ENCODE measurements at places on chromosomes 3 and 15. TPM values are rescaled to one million over a fixed set of nuclear protein-coding genes. Genes with fewer than 3 reads are reported as not detected.
A peak's percentile ranks its signal among the peaks of the same experiment; 100 is the strongest.

DNA sequence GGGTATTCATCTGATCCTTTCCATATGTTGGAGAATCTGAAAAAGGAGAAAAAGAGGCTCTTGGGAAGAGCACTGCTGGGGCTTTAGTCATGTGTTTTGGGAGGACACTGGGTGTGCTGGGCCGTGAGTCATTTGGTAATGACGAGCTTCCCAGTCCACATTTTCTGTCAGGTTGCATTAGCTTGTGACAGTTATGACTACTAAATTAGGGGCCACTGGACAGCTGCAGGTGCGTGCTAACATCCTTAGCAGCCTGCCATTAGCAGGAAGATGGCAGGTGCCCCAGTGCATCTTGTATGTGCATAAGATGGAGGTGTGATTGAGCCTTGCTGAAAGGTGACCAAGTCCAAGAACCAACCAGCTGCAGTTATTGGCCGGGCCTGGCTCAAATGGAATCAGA lies 242.4 kb downstream of the RYR3 start:
- no peaks in the 10 kb centered on the region for H3K4me1 ChIP-seq
- no peak overlapping the region for H3K27ac ChIP-seq
- no peaks in the 10 kb centered on the region for H3K36me3 ChIP-seq
- no peak for DNase-seq
- no peaks in the 10 kb centered on the region for H3K27me3 ChIP-seq

- H3K36me3 ChIP-seq = no peaks in the 10 kb centered on the region
- no peak overlapping the region for H3K27ac ChIP-seq
- no peaks in the 10 kb centered on the region for H3K4me1 ChIP-seq
- DNase-seq = no peak
- no peak overlapping the region for H3K4me3 ChIP-seq
- H3K27me3 ChIP-seq = no peaks in the 10 kb centered on the region
Observed at GRCh38 chr3:158683230-158683962, 10.9 kb upstream of the LXN start.

DNA sequence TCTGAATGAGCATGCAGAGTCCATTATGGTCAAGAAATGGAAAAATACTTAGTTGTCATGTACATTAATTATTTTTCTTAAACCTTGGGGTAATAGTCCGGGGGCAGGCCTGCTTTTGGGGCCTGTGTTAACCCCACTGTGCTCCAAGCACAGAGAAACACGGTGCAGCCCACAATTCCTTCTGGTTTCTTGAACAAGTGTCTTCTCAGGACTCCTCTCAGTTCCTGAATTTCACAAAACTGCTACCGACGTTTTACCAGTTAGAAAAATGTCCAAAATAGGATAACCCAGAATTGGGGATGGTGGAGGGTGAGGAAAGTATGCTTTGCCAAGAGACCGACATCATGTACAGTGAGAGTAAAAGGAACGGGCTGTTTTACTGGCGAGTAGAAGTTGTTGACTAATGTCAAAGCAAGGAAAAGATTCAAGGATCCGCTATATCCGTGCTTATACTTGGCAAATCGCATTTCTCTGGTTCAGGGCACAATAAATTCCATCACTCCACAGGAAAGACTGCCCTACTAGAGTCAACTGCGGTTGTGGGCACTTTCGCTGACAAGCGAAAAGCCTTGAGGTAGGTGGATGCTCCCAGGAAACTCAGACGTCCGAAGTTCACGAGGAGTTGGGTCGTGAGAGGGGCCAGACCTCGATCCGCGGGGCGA lies 495 bp upstream of the NXPE3 start:
- H3K27me3 ChIP-seq = no peaks in the 10 kb centered on the region
- peak overlapping the region; percentile 89 for H3K4me3 ChIP-seq
- peak overlapping the region; percentile 84 for H3K27ac ChIP-seq
- H3K4me1 ChIP-seq = no peaks in the 10 kb centered on the region
- no peak for DNase-seq
- H3K36me3 ChIP-seq = no peaks in the 10 kb centered on the region

DNA sequence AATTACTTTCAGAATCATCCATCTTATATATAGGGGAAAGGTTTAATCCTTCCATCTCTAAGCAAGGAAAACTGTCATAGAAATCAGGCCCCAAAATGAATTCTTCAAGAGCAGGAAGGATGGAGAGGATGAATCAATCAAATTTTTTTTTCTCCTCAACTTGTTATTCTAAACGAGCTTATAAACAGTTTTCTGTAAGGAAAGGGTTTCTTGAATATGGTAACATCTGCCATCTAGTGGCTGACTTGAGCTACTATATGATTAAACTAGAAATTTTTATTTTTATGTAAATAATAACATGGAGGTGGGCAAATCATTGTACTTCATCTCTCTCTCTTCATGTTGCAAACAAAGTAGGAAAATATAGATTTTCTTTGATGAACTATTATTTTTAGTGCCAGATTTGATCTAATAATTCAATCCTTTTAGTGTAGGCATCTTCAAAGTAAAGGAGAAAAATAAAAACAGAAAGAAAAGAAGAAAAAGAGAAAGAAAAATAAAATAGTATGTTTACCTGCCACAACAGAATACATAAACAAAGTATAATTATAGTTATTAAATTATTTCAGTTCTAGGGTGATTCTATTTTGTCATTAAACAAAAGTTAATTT lies 146.6 kb downstream of the SERPINI1 start:
- H3K4me1 ChIP-seq = no peaks in the 10 kb centered on the region
- no peak overlapping the region for H3K4me3 ChIP-seq
- no peaks in the 10 kb centered on the region for H3K27me3 ChIP-seq
- no peak overlapping the region for H3K27ac ChIP-seq
- no peaks in the 10 kb centered on the region for H3K36me3 ChIP-seq

- peaks cover 17% of the 10 kb centered on the region for H3K4me1 ChIP-seq
- H3K27me3 ChIP-seq = no peaks in the 10 kb centered on the region
- H3K36me3 ChIP-seq = no peaks in the 10 kb centered on the region
- no peak overlapping the region for H3K4me3 ChIP-seq
- H3K27ac ChIP-seq = peak overlapping the region; percentile 86
Observed at GRCh38 chr3:73719413-73719851, 94.7 kb upstream of the PDZRN3 start.

DNA sequence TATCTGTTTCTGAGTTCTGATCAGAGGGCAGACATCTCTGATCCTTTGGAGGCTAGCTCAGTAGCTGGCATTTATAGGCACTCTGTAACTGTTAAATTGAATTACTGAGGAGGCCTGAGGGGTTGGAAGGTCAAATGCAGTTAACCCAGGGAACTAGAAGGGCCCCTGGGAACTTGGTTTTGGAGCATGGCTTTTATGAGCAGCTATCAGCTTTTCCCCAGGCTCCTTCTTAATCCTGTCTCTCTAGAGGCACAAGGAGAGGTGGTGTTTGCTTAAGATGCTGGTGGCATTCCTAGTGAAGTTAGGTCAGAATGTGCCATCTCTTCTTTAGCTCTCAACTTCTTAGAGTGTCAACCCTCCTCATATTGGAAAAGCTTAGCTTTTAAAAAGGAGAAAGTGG lies 128.9 kb downstream of the LPP start:
- no peaks in the 10 kb centered on the region for H3K27me3 ChIP-seq
- H3K4me1 ChIP-seq = peaks cover 22% of the 10 kb centered on the region
- DNase-seq = no peak
- no peaks in the 10 kb centered on the region for H3K36me3 ChIP-seq
- peak overlapping the region; percentile 71 for H3K27ac ChIP-seq

DNA sequence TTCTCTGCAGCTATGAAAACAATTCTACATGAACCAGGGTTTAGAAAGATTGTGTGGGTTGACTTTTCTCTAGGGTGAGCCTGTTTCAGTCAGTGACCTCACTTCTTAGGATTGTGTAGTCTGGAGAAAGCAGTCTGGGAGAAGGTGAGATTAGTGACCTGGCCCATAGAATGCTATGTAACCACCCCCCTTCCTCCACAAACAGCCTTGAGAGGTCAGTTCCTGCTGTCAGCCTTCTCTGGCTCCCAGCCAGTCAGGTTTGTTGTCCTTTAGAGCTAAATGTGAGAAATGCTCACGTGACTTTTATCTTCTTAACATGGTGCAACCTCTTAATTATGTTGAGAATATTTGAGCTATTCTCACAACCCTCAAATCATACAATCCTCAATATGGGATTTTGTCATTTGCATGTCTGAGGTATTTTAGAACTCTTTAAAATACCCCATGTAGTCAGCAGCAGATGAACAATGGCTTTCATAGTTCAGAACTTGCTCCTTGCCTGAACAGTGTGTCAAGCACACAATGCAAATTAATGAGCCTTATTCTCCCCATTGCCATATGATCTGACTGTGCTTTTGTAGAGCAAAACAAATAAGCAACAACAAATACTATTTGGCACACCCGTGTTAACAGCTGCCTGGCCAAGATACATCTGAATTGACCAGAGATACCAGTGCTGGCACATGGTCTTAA lies 311.6 kb downstream of the CNTN6 start:
- no peak overlapping the region for H3K4me3 ChIP-seq
- no peaks in the 10 kb centered on the region for H3K27me3 ChIP-seq
- no peak for DNase-seq
- no peaks in the 10 kb centered on the region for H3K36me3 ChIP-seq

GRCh38 chr3:55194376-55194775 lies 266.5 kb upstream of the LRTM1 start:
- no peaks in the 10 kb centered on the region for H3K27me3 ChIP-seq
- no peak for DNase-seq
- no peak overlapping the region for H3K4me3 ChIP-seq
- H3K4me1 ChIP-seq = no peaks in the 10 kb centered on the region

GRCh38 chr15:60964527-60964926 lies 264.6 kb downstream of the RORA start:
- no peak for DNase-seq
- no peaks in the 10 kb centered on the region for H3K27me3 ChIP-seq
- H3K27ac ChIP-seq = no peak overlapping the region
- H3K4me1 ChIP-seq = no peaks in the 10 kb centered on the region

DNA sequence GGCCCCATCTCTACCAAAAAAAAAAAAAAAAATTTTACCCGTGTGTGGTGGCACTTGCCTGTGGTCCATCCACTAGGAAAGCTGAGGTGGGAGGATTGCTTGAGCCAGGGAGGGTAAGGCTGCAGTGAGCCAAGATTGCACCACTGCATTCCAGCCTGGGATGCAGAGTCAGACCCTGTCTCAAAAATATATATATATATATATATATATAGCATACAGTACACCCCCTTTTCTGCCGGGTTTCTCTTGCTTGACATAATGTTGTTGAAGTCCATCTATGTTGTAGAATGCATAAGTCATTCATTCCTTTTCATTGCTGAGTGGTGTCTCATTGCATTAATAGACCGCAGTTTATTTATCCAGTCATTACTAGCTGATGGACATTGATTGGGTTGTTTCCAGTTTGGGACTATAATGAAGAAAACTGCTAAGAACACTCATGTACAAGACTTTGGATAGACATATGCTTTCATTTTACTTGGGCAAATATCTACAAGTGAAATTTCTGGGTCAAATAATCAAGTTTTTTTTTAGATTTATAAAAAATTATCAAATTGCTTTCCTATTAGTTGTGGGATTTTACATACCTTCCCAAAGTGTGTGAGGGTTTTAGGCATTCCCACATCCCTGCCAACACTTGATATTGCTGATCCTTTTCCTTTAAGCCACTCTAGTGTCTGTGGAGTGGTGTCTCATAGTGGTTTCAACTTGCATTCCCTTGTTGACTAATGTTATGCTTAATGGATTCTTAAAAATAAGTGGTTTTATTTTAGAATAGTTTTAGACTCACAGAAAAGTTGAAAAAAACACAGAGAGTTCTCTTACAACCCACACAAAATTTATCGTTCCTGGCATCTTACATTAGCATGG lies 2.1 kb upstream of the PRR20G start:
- no peak overlapping the region for H3K27ac ChIP-seq
- no peaks in the 10 kb centered on the region for H3K27me3 ChIP-seq
- no peaks in the 10 kb centered on the region for H3K4me1 ChIP-seq
- H3K36me3 ChIP-seq = no peaks in the 10 kb centered on the region

GRCh38 chr3:50279255-50280016 lies 549 bp downstream of the LSMEM2 start:
- no peaks in the 10 kb centered on the region for H3K36me3 ChIP-seq
- no peak for DNase-seq
- no peaks in the 10 kb centered on the region for H3K27me3 ChIP-seq
- no peak overlapping the region for H3K4me3 ChIP-seq
- peaks cover 6% of the 10 kb centered on the region for H3K4me1 ChIP-seq
- H3K27ac ChIP-seq = peak overlapping the region; percentile 16

GRCh38 chr3:30169487-30169886 lies 436.9 kb upstream of the TGFBR2 start:
- DNase-seq = no peak
- H3K36me3 ChIP-seq = no peaks in the 10 kb centered on the region
- H3K27me3 ChIP-seq = no peaks in the 10 kb centered on the region
- H3K4me1 ChIP-seq = no peaks in the 10 kb centered on the region
- H3K4me3 ChIP-seq = no peak overlapping the region

GRCh38 chr3:167969548-167969947 lies 126.2 kb downstream of the GOLIM4 start:
- H3K27ac ChIP-seq = no peak overlapping the region
- no peaks in the 10 kb centered on the region for H3K4me1 ChIP-seq
- no peaks in the 10 kb centered on the region for H3K36me3 ChIP-seq
- no peak overlapping the region for H3K4me3 ChIP-seq
- no peaks in the 10 kb centered on the region for H3K27me3 ChIP-seq

DNA sequence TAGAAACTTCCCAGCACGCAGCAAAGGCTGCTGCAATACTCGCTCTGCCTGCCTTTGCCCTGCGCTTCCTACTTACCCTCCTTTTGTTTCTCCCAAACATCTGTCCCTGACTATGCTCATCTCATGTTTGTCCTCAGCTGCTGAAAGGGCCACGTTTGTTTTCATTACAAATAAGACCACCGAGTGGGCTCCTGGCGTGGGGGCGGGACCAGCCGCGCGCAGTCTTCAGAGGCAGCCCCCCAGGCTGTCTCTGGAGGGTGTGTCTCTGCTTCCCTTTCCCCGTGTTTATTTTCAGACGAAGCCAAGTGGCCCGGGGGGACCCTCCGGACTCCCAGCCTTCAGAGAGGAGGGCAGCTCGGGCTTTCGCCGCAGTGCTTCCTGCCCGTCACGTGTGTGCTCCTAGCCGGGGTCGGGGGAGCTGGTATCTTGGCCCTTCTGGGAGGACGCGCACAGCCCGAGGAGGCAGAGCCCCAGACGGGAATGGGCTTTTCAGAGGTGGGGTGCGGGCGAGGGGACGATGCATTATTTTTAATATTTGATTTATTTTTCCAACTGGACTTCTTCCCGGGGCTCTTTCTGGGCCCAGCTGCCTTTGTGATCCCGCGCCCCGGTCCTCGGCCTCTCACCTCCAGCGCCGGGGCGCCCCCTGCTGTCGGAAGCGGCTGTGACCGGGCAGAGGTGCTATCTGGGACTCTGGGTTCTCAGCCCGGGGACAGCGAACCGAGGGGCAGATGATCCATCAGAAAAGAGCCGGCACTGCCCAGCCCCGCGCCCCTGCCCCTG lies 70.0 kb upstream of the CGNL1 start:
- no peaks in the 10 kb centered on the region for H3K36me3 ChIP-seq
- peaks cover 6% of the 10 kb centered on the region for H3K4me1 ChIP-seq
- peak overlapping the region; percentile 39 for H3K4me3 ChIP-seq
- H3K27me3 ChIP-seq = no peaks in the 10 kb centered on the region

- H3K4me3 ChIP-seq = no peak overlapping the region
- H3K27me3 ChIP-seq = no peaks in the 10 kb centered on the region
- peaks cover 4% of the 10 kb centered on the region for H3K4me1 ChIP-seq
- DNase-seq = no peak
- H3K27ac ChIP-seq = no peak overlapping the region
- H3K36me3 ChIP-seq = no peaks in the 10 kb centered on the region
Observed at GRCh38 chr15:38886315-38887163, 321.9 kb upstream of the RASGRP1 start.

DNAH1 gene
- 5.1 TPM for total RNA-seq

RPLP1 gene
- 2,786 TPM for total RNA-seq

ERICH6 gene
- not detected for total RNA-seq

ZPLD1 gene
- not detected for total RNA-seq

ITIH4 gene
- 0.26 TPM for total RNA-seq

CHMP2B gene
- 59.4 TPM for total RNA-seq

HACL1 gene
- 23.4 TPM for total RNA-seq

BUB1B gene
- 31.5 TPM for total RNA-seq

GOLGA6A gene
- not detected for total RNA-seq

SCAANT1 gene
- not detected for total RNA-seq

CTXN2 gene
- total RNA-seq = not detected

TYRO3 gene
- total RNA-seq = 25.9 TPM

CIDEC gene
- total RNA-seq = 0.26 TPM

NPAP1 gene
- total RNA-seq = 0.41 TPM
